ENCODE measurements at places on chromosomes 16 and 17.

DNA sequence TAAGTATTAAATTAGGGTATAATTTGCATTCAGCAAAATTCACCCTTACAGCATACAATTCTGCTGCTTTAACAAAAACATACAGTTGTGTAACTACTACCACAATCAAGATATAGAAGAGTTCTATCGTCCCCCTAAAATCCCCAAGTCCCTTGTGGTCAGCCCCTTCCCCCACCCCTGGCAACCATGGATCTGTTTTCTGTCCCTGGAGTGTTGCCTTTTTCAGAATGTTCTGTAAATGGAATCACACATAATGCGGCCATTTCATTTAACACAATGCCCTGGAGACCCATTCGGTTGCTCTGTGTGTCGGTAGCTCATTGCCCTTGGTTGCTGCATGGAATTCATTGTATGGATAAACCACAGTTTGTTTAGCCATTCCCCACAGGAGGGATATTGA, 190.2 kb downstream of the IRX5 start:
- DNase-seq: no peak

DNA sequence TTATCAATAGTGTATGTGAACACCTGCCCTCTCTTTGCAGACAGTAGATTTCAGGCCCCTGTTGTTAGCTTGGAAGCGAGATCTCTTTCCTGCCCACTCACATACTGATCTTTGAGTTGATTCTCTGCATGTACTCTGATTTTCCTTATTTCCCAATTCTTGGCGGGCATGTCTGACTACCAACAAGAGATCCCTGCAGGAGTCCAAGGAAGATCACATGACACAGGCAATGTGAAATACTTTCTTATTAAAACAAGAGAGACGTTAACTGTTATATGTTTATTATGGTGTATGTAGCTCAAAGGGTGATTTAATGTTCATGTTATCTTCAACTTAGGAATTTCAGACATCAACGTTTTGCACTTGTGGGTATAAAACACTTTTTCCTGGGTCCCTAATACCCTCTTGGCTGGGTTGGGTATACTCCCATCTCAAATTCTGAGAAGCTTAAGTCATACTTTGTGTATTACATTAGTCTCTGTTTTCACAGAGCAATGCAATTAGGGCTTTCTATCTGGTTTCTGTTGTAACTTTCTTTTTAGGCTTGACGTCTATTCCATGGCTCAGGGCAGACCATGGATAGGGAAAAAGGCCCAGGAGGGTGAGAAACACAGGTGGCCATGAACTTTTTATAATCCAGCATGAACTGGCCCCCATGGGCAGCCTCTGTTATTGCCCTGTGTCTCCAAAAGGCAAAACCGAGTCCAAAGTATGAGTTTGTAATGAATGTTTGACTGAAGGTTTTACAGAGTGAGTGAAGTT, 32.2 kb downstream of the HSD17B2 start:
- peak; percentile 23 for DNase-seq

GRCh38 chr16:76854234-76854633, 336.8 kb upstream of the MON1B start:
- no peak for DNase-seq

DNA sequence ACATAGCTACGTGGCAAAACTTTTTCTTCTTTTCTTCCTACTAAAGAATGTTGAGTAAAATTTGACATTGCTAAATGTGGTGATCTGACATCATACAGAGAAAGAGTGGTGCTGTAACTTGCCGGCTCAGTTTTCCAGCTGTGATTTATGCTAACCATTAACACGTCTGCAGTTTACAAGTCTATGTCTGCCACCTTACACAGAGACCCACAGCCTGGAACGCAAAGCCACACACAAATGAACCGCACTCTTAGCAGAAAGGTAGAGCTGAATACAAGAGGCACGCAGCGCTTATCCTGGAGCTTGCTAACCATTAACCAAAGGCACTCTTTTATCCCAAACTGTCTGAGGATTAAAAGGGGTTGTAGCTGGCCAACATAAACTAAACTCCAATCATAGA, 31.9 kb downstream of the CACNG1 start:
- no peak for DNase-seq

DNA sequence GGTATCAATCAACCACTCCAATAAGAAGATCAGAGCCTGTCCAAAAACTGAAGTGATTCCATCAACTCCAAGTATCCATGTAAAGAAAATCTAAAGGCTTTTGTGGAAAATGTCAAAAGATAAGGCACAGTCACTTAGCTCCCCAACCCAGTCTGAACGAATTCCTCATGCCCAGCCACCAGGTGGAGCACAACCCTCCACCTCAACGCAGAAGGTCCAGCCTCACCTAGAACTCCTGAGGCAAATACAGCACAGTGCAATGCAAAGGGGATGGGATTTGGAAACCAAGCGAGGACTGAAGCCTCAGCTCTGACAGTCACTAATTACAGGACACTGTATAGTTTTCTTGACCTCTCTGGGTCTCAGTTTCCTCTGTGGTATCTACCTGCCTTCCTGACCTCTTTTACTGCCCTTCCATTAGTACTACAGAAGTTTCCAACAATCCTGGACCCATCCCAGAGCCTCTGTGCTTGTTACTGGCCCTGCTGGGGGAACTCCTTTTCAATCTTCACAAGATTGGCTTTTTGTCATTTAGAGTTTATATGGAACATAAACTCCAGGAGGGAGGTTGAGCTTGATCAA, 2.0 kb downstream of the NCBP3 start:
- no peak for DNase-seq

DNA sequence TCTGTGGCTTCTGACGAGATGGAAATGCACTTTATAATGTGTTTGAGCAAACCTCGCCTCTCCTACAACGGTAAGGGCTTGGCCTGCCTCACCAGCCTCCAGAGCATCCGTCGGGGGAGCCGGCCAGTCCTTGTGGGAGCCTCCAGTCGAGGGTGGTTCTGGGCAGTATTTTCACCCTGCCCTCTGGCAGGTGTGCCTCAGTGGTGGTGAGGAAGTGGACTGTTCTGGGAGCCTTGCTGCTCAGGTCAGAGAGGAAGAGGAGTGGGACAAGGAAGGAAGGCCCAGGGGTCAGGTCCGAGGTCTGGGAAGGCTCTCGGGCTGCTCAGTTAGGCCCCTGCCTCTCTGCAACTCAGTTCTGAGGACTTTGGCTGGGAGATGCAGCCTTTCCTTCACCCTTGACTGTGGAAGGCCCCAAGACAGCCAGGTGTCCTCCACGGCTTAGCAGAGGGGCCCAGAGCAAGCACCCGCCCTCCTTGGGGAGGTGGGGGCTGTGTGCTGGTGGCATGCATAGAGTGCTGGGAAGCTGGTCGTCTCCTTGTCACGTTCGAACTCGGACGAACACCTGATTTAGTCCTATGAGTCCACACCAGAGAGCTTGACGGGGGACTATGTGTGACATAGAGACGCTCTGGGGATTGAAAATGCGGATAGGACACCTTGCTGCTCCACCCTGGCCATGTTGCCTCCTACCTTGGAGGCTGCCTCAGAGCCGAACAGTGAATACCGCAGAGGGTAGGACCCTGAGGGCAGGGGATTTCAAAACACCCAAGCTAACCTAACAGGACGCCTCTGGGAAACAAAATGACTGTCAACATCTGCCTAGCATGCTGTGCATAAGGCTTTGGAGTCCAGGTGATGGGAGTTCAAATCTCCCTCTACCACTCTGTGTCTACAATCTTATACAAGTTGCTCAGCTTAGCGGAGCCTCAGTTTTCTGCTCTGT, 22.7 kb downstream of the LDHD start:
- no peak for DNase-seq

- no peak for DNase-seq
Measured at GRCh38 chr16:84648595-84649510, 542 bp downstream of the KLHL36 start.

GRCh38 chr17:48487221-48487620, 43.6 kb downstream of the HOXB1 start:
- DNase-seq: no peak

- no peak for DNase-seq
Measured at GRCh38 chr17:9004132-9004960, 17.0 kb upstream of the NTN1 start.

GRCh38 chr17:81448950-81449349, 53.7 kb downstream of the BAHCC1 start:
- DNase-seq: no peak

DNA sequence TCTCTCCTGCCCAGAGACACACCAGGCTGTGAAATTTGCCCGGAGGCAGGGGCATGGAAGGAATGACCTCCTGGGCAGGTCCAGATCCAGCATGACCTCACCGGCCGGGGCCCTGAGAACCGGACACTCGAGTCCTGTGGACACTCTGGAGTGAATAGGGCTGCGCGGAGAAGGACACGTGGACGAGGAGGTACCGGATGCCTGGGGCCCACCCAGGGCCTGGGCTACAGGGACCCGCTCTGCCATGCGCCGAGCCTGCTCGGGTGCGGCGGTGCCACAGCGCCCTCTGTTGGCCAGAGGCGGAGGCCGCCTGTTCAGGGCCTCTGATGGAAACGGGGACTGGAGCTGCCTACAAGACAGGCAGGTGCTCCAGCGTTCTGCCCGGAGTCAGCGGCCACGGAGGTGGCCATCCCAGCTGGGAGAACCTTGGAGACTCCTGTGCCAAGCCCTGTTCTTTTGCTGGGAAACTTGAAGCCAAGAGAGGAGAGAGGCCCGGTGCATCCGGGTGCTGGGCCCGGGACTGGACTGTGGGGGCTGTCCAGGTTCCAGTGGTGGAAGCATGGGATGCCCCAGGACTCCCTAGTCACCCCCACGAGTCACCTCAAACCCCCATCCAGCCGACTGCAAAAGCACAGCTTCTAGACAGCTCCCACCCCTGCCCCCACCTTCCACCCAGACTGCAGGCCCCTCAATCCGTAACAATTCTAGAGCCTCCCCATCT, 19.3 kb upstream of the NXPH3 start:
- DNase-seq: no peak

GRCh38 chr17:83152745-83153611, 73.6 kb downstream of the METRNL start:
- no peak for DNase-seq

- no peak for DNase-seq
Measured at GRCh38 chr17:27849474-27850185, 43.5 kb downstream of the LYRM9 start.

DNA sequence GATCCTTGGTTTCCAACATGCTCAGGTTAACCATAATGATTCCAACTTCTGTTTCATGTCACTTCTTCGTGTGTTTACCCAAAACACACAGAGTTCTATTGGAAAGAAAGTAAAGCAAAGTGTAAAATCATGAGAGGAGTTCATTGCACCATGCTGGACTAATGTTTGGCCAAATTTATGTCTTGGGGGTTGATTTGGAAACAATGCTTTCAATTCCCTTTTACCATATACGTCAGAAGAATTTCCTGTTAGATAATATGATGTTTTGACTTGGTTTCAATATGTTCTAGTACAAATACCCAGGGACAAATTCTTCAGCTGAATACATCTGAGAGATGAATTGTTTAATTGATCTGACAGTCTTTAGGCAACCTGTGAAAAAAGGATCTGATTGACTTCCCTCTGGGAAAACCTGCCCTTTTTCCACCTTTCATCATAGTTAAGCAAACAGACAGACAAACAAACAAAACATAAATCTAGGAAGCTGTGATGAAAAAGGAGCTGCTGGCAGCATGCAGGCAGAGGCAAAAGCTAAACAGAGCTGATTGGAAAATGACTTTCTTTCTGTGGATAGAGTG, 26.0 kb upstream of the MPHOSPH6 start:
- no peak for DNase-seq

- no peak for DNase-seq
Measured at GRCh38 chr17:47707056-47707804, 13.3 kb downstream of the TBKBP1 start.

DNA sequence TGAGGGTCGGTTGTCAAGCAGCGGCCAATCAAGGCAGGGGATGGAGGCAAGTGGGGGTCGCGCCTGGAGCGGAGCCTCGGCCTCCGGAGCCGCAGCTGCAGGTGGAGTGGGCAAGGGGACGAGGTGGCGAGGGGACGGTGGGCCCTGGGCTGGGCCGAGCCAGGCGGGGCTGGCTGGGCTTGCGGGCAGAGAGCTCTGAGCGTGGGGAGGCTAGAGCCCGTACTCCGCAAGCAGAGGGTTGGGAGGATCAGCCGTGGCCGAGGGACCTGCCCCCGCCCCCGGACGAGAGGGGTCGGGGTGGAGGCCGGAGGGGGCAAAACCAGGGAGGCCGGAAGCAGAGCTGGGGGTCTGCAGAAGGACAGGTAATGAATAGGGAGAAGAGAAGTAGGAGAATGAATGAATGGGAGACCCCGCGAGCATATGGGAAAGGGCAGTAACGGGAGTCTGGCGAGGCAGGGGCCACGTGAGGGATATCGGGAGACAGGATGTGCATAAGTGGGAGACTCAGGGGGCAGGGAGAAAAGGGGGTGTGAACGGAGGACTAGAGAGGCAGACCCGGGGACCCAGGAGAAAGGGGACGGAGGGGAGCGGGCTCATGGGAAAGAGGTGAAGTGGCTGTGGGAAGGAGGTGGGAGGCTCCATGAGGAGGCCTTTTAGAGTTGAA, at the start of gene KATNB1:
Gene KATNB1, plus strand, starts transcription at position 16 of the 664 bp plus-strand sequence. CDS start 1,474 bp downstream, outside the sequence.
- DNase-seq: no peak

DNA sequence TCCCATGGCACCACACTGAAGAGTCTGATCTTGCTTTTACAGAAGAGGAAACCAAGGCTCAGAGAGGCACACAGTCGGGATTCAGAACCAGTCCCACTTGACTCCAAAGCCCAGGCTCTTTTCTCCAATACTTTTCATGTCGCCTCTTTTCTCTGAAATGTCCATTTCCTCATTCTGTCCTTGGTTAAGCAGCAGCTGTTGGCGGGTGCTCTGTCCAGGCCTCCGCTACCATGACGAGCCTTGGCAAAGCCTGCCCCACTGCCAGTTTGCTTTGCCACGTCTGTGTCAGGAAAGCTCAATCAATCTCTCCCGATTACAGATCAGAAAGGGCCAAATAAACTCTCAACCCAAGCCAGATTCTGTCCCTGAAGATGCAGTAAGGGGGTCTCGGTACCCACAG, 9.1 kb upstream of the CEP295NL start:
- DNase-seq: no peak

GRCh38 chr17:65065906-65066305, 9.4 kb upstream of the GNA13 start:
- DNase-seq: no peak

DNA sequence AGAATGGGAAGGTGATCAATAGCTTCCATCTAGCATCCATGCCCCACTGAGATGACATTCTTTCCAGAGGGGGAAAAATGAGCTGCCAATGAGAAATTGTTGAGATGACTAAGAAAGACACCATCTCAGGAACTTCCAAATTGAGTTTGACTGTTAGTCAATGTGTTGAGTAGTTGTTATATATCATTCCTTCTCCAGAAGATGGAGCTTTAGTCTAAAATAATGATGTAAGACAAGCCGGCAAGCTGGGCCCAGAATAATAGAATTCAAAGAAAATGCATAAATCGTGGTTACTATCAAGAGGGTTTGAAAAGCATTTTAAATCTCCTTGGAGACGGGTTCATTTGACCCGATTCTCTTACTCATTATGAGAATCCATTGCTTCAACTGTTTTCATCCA, 71.0 kb upstream of the ATF7IP2 start:
- no peak for DNase-seq

DNA sequence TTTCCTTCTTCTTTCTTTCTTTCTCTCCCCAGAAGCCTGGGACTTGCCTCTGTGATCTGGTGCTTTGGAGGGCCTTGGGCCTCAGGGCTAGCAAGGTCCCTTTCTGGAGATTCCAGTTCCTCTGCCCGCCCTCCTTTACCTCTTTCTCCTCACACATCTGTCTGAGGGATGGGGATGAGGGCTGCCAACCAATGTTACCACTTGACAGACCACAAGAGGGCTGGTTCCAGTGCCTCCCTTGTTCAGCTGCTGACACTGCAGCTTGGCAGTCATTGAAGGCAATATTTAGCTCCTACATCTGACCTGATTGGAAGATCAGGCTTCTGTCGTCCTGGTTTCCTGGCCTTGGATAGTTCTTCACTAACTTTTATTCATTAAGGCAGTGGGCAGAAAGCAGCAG, 3.6 kb upstream of the ZNF652 start:
- no peak for DNase-seq

GRCh38 chr17:6548578-6549330, 7.6 kb downstream of the PITPNM3 start:
- DNase-seq: no peak
